ENCODE measurements at places on chromosomes 6 and 20. TPM values are rescaled to one million over a fixed set of nuclear protein-coding genes. Genes with fewer than 3 reads are reported as not detected.

- DNase-seq: no peak
These were observed 84.5 kb upstream of the SNAP25 start for GRCh38 chr20:10134176-10134575.

- DNase-seq: peak; percentile 53
These were observed 20.5 kb downstream of the SNAI1 start for GRCh38 chr20:50003253-50003656.

GRCh38 chr6:113103634-113104361 lies 753.3 kb upstream of the MARCKS start:
- peak; percentile 90 for DNase-seq

DNA sequence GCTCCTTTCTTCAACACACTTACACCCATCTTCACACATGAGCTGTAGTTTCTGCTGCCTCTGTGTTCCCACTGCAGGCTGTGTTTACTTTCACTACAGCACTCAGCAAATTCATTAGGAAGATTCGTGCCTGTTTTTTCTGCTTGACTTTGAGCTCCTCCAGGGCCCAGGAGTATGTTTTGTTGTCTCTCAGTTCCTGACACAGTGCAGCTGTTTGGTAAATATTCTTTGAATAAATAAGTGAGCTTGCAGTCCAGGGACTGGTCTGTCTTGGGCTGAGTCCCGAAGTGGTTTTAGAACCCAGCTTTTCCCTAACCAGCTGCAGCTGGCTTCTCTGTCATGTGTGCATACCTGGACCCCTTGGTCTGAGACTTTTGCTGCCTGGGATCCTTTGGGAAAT lies 46.6 kb upstream of the CCN6 start:
- DNase-seq: no peak

- DNase-seq: no peak
These were observed 10.7 kb upstream of the SLCO4A1 start for GRCh38 chr20:62631336-62632308.

DNA sequence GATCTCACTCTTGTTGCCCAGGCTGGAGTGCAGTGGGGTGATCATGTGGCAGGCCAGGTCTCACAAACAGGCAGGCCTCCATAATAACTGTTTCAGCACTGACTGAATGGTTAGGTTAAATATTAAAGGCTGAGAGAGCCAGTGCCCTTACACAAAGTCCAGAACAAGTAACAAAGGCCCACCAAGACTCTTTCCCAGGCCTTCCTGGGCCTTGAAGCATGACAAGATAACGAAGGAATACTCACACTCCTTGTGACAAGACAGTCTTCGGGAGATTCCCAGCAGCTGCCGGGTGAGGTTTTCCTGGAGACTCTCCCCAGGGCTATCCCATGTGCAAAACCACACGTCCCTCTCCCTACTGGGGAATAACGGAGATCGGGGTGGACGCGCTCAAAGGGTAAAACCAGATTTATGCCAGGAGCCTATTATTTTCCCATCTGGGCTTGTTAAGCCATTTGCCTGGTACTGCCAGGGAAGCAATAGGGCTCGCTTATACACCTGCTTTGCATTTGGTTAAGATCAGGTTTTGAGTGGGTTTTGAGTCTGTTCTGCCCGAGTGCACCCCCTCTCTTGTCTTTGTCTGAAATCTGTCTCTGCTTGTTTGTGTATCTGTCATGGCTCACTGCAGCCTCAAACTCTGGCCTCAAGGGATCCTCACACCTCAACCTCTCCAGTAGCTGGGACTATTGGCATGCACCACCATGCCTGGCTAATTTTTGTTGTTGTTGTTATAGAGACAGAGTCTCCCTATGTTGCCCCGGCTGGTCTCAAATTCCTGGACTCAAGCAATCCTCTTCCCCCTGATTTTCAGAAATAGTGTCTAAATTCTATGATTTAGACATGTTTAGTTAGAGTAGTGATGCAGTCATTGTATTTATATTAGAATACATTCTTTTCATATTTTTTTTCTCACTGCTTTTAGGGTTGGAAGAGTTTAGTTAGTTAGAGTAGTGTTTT lies 1.4 kb upstream of the ENPP3 start:
- peak; percentile 6 for DNase-seq

GRCh38 chr6:7267071-7267465 lies 45.9 kb downstream of the SSR1 start:
- no peak for DNase-seq

GRCh38 chr6:5778317-5778857 lies 228.3 kb downstream of the NRN1 start:
- no peak for DNase-seq

DNA sequence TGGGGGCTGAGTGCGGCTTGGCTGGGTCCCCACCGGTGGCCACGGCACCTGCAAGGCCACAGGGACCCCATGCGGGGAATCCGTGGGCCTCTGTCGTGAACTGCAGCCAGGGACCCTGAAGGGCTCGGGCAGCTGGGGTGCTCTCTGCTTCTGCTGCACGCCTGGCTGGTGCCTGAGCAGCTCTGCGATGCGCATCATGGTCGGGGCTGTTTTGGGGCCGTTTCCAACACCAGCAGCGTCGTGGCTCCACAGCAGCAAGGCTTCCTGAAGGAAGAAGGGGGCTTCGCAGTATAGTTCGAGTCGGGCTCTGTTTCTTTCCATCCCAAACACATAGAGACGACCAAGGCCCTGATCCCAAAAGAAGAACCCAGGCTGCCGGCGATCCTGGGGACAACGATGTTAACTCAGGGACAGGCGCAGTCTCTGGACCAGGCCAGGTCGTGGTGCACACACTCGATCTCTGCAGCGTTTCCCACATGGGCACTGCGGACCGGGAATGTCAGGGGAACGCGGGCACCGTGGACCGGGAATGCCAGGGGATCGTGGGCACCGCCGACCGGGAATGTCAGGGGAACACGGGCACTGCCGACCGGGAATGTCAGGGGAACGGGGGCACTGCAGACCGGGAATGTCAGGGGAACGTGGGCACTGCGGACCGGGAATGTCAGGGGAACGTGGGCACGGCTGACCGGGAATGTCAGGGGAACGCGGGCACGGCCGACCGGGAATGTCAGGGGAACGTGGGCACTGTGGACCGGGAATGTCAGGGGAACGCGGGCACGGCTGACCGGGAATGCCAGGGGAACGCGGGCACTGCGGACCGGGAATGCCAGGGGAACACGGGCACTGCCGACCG lies 36.8 kb upstream of the BHLHE23 start:
- DNase-seq: no peak

DNA sequence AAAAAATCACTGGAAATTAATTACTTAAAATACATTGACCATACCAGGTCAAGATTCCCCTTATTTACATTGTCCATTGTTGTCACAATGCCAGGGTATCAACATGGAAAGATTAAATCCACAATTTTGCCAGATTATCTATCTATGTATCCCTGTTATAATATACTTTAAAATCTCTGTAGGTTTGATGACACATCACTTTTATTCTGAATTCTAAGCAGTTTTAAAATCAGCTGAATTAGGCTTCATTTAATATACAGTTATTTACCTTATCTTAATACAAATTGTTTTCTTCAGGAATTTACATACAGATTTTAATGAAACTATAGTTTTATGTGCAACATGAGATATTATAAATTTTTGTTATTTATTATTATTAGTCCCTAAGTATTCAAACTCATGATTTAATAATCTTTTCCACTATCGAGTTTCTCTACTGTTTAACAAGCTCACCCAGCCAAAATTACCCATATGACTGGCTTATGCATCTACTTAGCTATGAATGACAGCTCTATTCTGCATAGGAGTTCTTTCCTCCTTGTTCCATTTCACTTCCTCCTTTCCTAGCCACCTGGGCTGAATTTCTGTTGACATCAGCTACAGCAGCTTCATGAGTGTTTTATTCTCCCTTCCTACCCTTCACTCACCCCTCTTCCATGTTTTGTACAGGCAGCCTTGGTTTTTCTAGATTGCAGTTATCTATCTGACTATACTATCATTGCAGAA lies 654.2 kb upstream of the MAP3K7 start:
- no peak for DNase-seq

DNA sequence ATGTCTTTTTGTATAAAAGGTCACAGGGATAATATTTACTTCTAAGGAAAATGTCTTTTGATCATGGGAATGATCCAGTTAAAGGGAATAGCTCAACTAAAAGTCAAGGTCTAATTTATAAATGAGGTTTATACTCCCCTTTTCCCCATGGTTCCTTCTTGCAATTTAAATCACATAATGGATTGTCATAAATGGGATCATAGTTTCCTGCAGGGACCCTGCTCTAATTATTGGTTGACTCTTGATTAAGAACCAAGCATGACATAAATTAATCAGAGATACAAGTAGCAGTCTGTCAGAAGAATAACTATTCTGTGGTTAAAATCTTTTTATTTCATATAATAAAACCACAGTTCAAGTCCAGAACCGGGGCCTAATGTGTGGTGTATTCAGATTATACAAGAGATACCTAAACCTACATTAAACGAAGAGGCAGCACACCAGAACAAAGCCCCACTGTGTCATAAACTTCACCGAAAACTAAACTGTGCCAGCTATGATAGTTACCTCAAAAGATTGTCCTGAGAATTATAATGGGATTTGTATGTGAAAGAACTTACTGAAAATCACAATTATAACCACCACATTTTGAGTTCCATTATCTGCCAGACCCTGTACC lies 43.0 kb upstream of the CD83 start:
- no peak for DNase-seq

DNA sequence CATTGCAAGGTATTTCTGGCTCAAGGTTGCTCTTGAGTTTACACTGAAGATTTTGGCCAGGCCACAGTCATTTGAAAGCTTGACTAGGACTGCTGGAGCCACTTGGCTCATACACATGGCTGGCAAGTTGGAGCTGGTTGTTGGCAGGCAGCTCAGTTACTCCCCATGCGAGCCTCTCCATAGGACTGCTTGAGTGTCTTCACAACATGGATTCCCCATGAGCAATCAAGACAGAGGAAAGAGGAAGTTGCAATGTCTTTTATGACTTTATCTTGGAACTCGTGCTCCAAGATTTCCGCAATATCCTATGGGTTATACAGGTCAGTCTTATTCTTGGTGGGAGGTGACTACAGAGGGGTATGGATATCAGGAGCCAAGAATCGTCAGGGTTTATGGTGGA lies 1.4 kb upstream of the MANBAL start:
- DNase-seq: no peak

DNA sequence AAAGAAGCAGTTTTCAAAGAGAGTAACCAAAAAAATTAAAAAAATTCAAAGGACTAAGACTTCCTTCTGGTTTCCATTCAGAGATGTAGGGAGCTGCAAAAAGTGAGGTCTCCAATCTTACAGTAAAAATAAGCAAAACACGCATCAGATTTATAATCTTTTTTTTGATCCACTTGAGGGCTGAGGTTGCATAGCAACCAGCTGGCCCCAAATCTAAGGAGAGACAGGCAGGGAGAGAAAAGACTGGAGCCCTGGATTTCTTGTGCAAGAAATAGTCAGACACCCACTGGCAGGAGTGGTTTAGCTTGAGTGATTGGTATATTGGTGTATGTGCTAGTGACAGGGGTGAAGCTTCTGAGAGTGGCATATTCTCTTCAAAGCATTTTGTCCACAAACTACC lies 135.9 kb upstream of the FUT9 start:
- DNase-seq: no peak

DNA sequence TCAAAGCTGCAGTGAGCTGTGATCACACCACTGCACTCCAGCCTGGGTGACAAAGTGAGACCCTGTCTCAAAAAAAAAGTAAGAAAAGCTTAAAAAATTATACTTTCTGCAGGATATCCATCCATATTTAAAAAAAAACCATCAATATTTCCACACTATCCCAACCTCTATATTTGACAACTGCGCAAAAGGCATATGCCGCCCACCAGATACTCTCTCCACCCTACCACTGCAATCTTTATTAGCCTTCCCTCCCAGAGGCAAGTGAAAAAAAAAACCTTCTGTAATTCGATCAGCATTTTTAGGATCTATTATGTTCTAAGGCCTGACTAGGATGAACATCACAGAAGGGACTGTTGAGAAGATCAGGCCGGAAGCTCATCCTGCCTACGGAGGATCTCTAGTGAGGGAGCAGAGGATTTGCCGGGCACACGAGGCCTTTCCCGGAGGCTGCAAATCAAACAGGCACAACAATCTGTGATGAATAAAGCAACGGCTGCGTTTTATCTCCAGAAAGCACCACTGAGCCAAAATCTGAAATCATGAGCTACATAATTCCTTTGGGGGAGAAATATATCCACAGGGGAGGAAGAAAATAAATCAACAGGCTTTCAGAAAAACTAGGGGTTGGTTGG lies 65.9 kb downstream of the GFOD1 start:
- DNase-seq: no peak

DNA sequence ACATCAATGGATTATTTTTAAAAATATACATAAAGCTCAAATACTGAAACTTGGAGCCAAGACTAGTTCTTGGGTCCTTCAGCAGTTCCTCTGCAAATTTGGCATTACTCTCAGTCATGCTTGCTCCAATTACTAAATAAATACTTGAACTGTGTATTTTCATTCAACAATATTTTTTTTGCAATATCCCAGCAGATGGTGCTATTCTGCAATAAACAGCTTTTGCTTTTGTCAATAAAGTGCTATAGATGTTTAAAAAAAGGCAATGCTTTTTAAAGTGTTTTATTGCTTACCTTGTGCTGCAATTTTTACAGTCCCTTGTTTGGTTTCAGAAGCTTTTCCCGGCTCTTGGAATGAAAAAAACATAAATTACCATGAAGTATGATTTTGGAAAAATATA lies 243.4 kb downstream of the TRDN start:
- peak; percentile 11 for DNase-seq

DNA sequence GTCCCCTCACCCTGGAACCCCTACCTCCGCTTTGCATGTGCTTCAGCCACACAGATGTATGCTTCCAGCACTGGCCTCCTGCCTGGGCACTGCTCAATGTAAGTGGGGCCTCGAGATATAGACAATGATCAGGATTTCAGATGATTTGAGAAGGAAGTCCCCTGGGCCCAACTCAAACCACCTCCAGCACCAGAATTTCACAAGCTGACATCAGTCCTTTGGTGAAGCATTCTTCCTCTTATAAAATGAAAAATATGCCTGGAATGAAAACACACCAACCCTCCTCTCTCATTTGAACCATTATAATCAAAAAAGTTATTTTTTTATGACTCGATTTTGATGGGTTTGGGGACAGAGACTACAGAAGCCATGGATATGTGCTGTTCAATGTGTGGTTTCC lies 48.5 kb downstream of the BTBD3 start:
- DNase-seq: no peak

DNA sequence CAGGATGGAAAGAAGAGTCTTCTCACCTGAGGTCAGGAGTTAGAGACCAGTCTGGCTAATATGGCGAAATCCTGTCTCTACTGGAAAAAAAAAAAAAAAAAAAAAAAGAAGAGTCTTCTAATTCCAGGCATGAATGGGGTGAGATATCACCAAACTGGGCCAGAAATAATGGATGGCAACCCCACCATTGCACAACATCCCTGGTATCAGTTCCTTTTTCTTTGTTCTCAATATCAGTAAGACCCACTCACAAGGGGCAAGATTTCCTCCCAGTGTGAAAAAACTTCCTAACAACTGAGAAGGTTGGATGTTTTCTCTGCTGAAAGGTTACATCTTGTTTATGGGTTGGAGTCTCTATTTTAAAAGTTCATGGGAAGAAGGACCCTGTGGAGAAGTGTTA lies 23.6 kb upstream of the NR2E1 start:
- DNase-seq: no peak

- DNase-seq: no peak
These were observed 184.0 kb downstream of the GPX5 start for GRCh38 chr6:28709478-28710349.

The REM1 gene
- total RNA-seq: 0.39 TPM

The NCOA7 gene
- total RNA-seq: 12.8 TPM

The NR2E1 gene
- total RNA-seq: not detected

Measured in RPMI7951 (cell line).